Suppressor macrophage treated with lipopolysaccharide for 4 hours (primary cell): ENCODE measurements at places on chromosomes 7 and 10.

- DNase-seq, result peak; percentile 31
Measured at GRCh38 chr10:88994019-88994418, 3.4 kb downstream of the FAS start.

- DNase-seq, result peak; percentile 20
Measured at GRCh38 chr10:110992006-110992800, 72.8 kb downstream of the SHOC2 start.

DNA sequence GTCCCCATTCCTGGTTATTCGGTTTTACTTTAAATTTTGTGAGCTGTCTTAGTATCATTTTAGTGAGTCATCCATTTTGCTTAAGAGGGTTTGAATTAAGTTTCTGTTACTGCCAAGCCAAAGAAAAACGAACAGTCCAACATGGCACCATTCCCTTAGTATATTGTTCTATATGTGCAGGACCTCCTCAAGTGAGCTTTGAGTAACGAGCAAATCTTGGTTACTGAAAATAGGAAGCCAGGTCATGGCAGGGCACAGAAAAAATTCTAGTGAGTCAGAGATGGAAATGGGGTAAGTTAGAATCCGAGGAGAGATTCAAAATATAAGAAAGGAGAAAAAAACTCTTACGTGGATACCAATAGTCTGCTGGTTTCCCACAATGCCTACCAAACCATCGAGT is 292.9 kb downstream of the BAMBI start:
- DNase-seq, result no peak

GRCh38 chr7:5709347-5709950 is 72.0 kb downstream of the RNF216 start:
- DNase-seq, result no peak

- DNase-seq, result no peak
Measured at GRCh38 chr7:70712942-70713341, 419.0 kb upstream of the GALNT17 start.

- DNase-seq, result no peak
Measured at GRCh38 chr10:48765039-48765438, 80.4 kb downstream of the WDFY4 start.

DNA sequence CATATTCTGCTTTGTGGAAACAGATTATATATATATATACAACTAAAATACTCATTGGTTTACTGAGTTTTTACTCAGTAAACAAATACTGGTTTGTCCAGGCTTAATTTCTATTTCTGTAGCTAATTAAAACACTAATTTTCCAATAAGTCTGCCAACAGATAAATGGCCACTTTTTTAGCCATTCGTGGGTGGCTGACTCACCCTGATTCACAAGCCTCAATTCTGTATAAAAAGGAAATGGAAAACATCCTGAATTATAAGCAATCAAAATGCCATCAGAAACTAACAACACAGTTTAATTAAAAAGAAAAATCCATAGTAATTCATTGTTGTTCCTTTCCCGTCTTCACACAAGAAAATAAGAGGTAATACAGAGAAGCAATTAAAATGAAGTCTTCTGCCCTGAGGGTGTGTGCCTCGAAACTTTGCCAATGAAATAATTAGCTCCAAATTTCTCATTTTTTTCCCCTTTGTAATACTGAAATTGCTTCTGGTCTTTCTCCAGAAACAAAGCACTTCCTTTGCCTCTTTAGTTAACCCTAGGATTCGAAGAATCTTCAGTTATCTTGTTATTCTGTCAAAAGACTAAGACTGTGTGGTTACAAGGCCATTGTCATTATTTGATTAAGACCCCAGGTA is 118.7 kb upstream of the PTN start:
- DNase-seq, result no peak

GRCh38 chr10:11687357-11687771 is 54.8 kb upstream of the ECHDC3 start:
- no peak for DNase-seq

- DNase-seq, result no peak
Measured at GRCh38 chr7:138468244-138469123, 8.4 kb downstream of the TRIM24 start.

DNA sequence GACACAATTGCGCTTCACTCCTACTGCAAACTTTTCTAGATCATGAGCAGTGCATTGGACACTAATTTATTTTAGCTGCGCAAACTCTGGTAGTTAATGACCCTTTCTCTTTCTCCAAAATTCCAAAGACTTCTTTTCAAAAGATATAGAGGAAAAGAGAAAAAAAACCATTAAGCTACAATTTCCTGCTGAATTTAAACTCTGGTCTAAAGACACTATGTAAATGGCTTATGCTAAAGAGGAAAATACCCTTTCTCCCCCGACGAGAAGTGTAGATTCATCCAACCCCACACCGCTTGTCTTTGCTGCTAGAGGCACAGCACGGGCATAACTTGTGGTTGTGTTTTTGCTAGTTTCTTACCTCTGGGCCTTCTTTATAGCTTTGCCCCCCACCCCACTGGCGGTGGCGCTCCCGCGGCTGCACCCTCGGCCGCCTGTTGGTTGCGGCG is 84.1 kb downstream of the SNX10 start:
- no peak for DNase-seq

- DNase-seq, result no peak
Measured at GRCh38 chr7:106485919-106486318, 175.0 kb downstream of the CCDC71L start.

- DNase-seq, result no peak
Measured at GRCh38 chr7:84847790-84848189, 339.1 kb downstream of the SEMA3D start.

DNA sequence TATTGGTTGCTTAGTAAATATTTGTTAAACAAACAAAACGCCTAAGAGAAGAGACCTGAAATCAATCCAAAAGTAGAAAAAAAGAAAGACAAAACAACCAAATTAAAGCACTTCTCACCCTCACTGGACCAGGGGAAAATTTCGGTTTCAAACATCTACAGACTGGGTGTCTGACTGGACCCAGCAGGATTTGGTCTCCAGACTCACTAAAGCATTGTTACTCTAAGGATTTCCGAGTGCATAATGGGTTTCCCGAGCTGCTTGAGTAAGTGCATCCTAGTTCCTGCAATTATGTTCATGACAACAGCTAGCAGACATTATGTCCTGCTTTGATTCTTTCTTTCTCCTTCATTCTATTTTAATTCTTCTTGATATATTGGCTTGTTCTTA is 51.8 kb upstream of the FAM3C start:
- DNase-seq, result no peak

DNA sequence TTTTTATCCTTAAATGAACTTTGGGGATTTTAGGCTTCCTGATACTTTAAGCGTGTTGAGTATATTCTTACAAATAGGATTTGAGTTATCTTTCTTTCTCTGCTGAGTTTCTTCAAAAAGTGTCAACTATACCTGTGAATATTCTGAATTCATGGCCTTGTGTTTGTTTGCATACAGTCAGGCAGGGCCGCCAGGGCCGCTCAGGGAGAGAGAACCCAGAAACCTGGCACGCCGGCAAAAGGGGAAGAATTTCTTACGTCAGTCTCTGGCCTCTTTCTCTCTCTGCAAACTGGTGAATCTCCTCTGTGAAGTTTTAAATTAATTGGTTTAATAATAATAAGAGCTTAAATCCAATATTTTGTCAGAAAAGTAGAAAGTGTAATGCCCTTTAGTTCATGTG is 29.3 kb upstream of the BNIP3 start:
- no peak for DNase-seq

DNA sequence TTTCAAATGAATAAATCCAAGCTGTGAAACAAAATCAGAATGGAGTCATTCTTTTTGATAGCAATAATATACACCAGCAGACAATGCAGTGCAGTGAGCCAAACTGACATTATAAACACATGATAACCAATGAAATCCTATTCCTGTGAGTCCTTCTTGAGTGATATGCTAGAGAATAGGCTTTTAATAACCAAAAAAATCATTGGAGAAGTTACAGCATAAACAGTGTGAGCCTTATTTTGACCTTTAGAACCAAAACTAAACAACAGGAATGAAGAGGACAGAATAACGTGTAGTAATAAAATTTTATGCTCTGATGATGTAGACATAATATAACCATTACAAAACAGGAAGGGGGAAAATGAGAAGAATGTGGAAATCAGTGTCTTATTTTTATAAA is 8.7 kb downstream of the HUS1 start:
- DNase-seq, result peak; percentile 79

DNA sequence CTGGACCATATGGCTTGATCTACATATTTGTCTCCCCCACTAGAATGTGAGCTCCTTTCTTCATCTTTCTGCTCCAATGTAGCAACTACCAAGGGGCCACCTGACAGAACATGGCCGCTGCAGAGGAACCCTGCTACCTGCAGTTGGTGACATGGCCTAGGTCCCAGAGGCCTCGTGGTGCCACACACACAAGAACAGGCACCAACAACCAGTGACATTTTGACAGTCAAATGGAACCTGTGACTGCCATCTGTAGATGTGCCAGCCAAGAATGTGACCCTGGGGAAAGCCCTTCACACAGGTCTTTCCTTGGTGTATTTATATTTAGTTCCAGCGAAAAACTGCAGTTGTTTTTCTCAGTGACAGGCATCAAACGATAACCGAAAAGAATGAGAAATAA is 67.9 kb upstream of the ANKRD1 start:
- no peak for DNase-seq

DNA sequence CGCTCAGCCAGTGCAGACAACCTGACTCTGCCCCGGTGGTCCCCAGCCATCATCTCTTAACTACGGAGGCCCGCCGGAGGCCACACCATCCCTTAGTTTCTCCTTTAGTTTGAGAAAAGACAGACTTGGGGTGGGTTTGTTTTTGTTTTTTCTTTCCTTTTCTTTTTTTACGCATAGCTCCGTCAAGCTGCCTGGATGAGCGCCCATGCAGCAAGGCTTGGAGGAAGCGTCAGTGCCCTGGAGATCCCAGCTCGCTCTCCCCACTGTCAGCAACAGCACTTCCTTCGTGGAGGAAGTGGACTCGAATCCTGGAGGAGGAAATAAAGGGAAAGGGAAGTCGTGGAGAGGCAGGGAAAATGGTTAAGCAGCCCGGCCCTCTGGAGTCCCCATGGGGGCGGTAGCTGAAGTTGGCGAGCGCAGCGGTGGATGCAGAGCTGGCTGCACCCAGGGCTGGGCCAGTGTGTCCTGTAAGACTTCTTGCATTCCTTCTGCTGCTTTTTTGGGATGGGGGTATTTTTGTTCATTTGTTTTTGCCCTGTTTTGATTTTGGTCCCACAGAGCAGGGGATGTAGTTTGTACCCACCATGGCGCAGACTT is 35.9 kb upstream of the GJD4 start:
- no peak for DNase-seq

GRCh38 chr10:570628-571163 is 118.8 kb downstream of the DIP2C start:
- no peak for DNase-seq

GRCh38 chr10:123604506-123604905 is 61.6 kb upstream of the GPR26 start:
- DNase-seq, result peak; percentile 5

DNA sequence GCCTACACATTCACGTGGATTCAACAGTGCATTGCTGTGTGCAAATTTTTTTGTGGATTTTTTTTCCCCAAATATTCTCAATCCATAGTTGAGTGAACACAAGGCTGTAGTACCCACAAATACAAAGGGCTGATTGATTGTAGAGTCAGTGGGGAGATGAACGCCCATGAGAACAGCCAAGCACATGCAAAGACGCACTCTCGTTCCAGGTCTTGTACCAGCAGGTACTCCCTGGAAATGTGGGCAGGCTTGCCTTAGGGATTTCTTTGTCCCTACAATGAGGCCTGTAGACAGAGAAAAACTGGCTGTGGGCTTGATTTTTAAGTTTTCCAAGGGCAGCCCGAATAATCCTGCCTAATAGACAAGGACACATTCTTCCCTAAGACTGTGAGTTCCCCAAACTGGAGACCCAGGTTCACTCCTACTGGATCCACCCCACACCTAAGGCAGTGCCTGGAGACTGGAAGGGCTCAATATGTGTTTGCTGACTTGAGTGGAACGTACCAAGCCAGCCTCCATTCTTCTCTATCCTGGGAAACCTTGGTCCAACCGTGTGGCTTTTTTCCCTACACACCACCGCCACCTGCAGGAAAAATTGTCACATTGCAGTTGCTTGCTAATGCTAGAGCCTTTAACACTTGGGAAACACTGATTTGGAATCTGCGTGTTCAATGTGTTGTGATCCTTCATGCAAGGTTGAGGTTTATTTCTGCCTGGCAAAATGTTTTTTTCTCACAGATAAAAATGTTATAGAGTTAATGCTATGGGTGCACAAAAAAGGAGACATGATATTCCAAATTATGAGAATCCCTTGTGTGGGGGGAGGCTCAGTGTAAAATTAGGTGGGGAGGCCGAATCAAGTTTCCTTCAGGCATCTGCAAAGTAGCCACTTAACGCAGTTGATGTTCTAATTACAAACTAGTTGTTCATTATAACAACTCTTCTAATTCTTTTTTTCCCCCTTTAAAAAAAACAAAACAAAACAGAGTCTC is 49.3 kb downstream of the PPP1R17 start:
- peak; percentile 75 for DNase-seq

- peak; percentile 81 for DNase-seq
Measured at GRCh38 chr7:38171623-38172391, 6.2 kb upstream of the STARD3NL start.

DNA sequence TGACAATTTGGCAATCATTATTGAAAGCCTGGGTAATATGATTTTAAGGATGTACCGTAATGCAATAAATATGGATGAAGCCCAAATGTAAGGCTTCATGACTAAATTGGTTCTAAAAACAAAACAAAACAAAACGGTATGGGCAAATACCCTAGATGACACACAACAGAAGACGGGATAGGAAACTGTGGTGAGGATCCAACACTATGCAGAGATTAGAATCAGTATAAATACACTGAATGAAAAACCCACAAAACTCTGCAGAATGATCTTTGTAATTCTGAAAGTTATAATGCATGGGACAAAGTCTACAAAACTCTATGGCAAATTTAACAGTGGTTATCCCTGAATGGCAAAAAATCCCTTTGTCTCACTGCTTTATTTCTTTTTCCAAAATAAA is 57.6 kb downstream of the MALSU1 start:
- no peak for DNase-seq

DNA sequence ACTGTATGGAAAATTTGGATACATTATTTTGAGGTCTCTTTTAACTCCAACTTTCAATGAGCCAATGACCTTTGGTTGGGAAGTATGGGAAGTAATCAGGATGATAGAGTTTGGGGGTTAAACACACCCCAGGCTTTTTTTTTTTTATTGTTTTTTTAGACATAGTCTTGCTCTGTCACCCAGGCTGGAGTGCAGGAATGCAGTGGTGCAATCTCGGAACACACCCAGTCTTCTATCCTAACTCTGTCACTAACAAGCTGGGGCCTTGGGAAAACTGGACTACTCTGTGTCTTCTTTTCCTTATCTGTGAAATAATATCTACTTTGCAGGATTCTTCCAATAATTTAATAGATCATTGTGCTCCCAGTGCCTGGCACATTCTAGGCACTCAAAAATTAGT is 37.6 kb upstream of the AGBL3 start:
- DNase-seq, result no peak

DNA sequence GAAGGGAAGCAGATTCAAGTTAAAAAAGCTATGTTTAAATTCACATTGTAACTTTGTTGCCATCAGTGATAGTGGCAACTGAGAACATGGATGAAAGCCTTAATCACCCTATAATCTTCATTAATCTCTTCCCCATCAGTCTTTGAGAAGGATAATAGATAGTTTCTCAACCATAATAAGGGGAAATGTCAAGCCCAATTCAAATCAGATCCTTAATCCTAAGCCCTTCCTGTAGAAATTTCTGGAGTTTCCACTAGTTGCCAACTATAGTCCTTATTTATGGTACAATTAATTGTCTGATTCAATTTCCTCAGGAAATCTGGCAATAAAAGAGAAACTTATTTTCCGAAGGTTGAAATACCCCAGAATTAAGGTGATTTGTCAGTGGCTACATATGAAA is 431.8 kb downstream of the ZWINT start:
- DNase-seq, result no peak

GRCh38 chr10:71845410-71846405 is 5.3 kb downstream of the PSAP start:
- DNase-seq, result peak; percentile 84
